Tibial nerve (tissue), 4 donors: ENCODE measurements at places on chromosomes 7 and 10.

DNA sequence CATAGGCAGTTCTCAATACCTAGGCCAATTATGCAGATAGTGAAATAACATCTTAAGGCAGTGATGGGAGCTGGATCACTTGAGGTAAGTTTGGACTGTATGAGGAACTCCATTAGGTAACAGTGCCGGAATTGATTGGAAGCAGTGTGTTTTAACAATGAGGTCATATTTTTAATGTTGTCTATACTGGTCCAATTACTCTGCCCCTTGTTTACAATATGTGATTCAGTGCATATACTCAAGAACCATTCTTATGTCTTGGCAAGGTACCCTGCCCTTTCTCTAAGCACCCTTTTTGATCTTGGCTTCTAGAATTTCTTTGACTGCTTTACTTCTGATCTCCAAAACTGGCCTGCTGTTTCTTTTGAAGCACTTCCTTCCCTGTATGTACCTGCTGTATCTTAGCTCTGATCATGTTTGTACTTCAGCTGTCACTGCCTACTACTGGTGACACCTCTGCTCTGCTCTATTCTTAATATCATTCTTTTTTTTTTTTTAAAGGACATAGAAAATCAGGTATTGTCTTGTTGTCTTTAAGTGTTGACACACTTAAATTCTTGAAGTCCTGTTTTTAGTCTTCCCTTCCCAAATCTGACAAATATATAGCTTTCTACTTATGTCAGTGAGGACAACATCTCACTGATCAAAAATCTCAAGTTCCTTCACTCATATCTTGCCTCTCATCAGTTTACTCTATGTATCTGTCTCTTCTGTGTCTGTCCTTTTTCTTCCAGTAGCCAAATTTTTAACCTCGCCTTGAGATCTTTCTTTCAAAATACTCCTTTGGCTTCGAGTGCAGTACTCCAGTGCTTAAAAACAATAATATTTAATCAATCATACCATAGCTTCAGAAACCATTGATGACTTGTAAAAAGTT, 46.4 kb upstream of the RPA3 start:
- no peak for DNase-seq

GRCh38 chr10:104648421-104648820, 7.3 kb downstream of the SORCS3 start:
- no peak for DNase-seq

GRCh38 chr7:142328551-142328950, 70.7 kb upstream of the PRSS58 start:
- DNase-seq = no peak

DNA sequence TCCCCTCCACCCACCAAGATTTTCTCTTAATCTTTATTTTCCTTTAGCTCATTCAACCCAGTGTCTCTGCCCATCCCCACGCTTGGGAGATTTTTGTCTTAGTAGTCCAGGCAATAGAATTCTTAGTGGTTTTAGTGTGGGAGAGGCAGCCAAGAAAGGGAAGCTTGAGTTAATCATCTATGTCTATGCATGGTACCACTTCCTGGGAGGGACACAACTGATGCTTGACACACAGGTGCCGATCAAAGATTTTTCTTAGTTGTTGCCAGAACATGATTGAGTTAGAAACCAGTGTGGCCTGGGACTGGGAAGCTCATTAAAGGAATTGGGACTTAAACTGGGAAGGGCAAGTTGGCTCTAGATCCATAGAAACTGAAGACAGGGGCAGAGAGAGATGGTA, 3.1 kb downstream of the STRA8 start:
- DNase-seq = no peak

GRCh38 chr7:80921130-80921529, 2.3 kb upstream of the SEMA3C start:
- DNase-seq = no peak

- no peak for DNase-seq
Measured at GRCh38 chr10:100303724-100304319, 17.3 kb upstream of the BLOC1S2 start.

- DNase-seq = no peak
Measured at GRCh38 chr10:876438-876837, 55.1 kb downstream of the LARP4B start.

DNA sequence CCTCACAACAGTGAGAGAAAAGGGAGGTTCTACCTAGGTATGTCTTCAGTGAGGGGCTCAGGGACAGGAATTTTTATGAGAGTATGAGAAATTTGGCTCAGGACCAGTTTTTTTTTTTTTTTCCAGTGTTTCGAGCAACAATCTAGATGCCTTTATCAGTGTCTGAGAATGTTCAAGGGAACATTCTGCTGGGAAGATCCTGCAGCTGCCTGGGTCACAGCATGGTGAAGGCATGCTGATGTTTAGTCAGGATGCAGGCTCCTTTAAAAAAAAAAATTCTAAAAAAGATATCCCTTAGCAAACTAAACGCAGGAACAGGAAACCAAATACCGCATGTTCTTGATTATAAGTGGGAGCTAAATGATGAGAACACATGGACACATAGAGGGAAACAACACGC, 31.0 kb downstream of the SBDS start:
- DNase-seq = no peak
